ENCODE measurements at places on chromosomes 6 and 20.

GRCh38 chr20:3705491-3705969 lies 6.9 kb downstream of the SIGLEC1 start:
- DNase-seq, result no peak

- no peak for DNase-seq
Measured at GRCh38 chr20:6693178-6693807, 74.2 kb upstream of the BMP2 start.

GRCh38 chr6:157741321-157741947 lies 81.6 kb upstream of the SNX9 start:
- DNase-seq, result no peak

- no peak for DNase-seq
Measured at GRCh38 chr6:158861686-158862381, 42.7 kb upstream of the EZR start.

- DNase-seq, result no peak
Measured at GRCh38 chr6:2866171-2866846, 24.6 kb upstream of the SERPINB1 start.

- DNase-seq, result no peak
Measured at GRCh38 chr6:77548662-77549366, 85.5 kb upstream of the HTR1B start.

GRCh38 chr6:131687022-131687421 lies 14.2 kb downstream of the OR2A4 start:
- DNase-seq, result no peak

DNA sequence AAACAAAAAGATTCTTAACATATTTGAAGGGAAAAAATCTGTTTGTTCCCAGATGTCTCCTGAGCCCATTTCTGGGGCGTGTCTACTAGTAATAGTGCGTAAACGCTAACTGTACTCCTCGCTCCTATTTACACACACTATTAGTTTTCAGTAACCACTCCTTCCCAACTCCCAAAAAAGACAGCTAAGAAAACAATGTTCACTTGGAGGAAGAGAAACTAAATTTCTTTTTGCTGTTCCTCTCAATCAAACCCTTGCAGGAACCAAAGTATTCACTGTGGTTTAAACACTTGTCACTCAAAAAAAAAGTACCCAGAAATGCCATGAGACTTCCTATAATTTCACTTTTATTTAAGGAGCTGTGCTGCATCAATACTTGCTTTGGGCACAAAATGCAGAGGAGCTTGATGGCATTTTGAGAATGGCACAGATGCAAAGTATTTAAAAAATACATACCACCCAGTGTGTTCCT lies 118.2 kb downstream of the BACH2 start:
- DNase-seq, result no peak

- peak; percentile 42 for DNase-seq
Measured at GRCh38 chr20:62776692-62777527, 19.4 kb upstream of the MRGBP start.

DNA sequence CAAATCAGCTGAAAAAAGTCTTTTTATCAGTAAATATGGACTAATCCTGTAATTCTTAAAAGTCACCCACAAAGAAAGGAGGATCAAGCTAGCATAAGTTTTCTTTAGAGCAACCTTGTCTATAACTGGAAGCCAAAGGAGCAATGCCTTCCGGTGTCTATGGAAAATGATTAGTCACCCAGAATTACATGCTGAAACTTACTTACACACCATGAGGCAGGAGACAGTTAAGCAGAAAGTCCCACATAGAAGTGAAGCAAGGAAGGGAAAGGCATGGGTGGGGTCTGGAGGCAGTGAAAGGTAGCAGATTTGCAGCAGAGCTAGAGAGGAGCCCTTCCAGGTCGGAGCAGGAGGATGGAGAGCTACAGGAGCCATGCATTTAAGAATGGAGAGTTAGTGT lies 153.7 kb upstream of the RIPOR2 start:
- DNase-seq, result no peak

DNA sequence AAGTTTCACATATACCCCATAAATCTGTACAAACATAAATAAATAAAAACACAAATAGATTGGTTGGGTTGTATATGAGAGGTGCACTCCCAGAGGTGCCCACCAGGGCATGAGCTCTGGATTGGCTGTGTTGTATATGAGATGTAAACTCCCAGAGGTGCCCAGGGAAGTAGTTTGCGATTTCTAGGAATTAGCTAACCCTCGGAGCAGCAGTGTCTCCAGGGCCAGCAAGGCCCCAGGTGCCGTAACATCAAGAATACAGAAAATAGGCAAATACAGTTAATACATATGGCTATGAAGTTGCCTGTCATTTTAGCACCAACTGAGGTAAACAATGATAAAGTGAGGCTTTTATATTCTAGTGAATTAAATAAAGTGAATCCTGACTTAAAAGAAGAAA lies 5.4 kb upstream of the GINM1 start:
- DNase-seq, result peak; percentile 48

GRCh38 chr6:89787660-89788328 lies 31.8 kb downstream of the MDN1 start:
- no peak for DNase-seq

GRCh38 chr6:8948733-8949132 lies 513.4 kb upstream of the SLC35B3 start:
- DNase-seq, result no peak

DNA sequence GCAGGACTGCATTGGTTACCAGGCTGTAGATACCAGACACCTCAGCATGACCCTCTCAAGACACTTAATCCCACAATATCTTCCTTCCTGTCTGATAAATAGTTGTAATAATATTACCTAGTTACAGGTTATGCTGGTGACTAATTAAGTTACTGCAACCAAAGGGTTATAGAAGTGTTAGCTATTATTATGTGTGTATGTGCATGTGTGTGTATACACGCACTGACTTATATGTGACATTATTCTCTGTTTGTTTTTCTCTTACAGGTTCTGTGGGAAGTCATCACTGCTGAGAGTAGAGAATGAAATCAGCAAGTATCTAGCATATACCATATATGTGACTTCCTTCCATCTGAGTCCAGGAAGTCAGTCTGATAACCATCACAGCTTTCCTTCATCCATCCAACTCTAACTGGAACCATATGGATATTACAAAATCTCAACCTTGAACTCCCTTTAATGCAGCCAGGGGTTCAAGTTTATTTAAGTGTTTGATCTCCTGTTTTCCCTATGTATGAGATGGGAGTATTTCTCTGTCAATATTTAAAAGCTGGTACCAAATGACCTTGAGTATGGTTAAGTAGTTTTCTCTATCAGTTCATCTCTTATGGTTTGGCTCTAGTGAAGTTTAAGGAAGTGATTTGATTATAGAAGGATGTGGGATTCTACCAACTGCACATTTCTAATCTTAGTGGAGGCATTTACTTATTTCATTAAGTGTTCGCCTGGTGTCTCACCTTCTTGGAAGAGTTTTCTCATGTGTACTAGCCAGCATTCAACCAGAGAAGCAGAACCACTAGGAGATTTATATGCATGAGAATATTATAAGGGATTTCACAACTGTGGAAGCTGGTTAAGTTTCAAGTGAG lies 313.2 kb downstream of the HIVEP2 start:
- no peak for DNase-seq

- DNase-seq, result no peak
Measured at GRCh38 chr6:157343732-157344131, 20.4 kb upstream of the TMEM242 start.

GRCh38 chr20:46512943-46513844 lies at the start of gene ZNF334:
Gene ZNF334 (minus strand): TSS chr20:46513559. CDS start chr20:46512102, 1,457 bp downstream.
- no peak for DNase-seq

GRCh38 chr6:15357782-15358181 lies 111.9 kb downstream of the JARID2 start:
- no peak for DNase-seq

DNA sequence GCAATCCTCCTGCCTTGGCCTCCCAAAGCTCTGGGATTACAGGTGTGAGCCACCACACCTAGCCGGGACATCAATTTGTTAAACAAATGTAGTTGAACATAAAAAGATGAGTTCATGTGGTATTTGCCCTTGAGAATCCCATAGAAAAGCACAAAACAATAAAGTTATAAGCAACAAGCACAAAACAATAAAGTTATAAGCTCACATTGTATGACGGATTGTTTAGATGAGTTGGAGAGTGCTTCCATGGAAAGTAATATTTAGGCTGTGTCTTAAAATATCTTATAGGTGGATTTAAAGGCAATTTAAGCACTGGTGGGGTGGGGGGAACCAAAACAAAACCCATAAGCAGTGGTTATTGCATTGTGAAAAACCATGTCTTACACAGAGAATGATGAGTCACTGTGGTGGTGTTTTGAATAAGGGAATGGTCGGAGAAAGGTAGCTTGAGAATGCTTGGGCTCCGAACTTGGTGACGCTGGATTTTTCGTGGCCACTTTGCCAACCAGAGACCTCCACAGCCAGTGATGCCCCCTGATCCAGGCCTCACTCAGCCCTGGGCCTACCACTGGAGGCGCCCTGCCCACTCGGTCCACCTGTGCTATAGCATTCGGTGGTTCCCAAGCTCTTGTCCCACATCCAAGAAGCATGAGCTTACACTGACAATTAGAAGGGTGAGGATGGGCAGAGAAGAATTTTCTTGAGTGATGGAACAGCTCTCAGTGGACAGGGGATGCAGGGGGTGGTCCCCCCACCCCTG lies 256.0 kb downstream of the CDKAL1 start:
- no peak for DNase-seq

GRCh38 chr20:3218307-3218988 lies 9.2 kb downstream of the ITPA start:
- DNase-seq, result peak; percentile 40

DNA sequence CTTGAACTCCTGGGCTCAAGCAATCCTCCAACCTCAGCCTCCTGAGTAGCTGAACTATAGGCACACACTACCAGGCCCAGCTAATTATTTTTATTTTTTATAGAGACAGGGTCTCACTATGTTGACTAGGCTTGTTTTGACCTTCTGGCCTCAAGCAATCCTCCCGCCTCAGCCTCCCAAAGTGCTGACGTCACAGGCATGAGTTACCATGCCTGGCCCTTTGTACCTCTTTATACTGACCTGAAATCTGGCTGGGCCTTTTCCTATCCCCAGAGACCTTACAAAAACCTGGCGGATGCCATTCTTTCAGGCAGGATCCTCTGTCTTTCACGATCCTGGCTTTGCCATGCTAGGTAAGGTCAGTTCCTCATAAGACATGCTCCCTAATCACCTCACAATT lies 11.5 kb downstream of the WFDC3 start:
- DNase-seq, result no peak

DNA sequence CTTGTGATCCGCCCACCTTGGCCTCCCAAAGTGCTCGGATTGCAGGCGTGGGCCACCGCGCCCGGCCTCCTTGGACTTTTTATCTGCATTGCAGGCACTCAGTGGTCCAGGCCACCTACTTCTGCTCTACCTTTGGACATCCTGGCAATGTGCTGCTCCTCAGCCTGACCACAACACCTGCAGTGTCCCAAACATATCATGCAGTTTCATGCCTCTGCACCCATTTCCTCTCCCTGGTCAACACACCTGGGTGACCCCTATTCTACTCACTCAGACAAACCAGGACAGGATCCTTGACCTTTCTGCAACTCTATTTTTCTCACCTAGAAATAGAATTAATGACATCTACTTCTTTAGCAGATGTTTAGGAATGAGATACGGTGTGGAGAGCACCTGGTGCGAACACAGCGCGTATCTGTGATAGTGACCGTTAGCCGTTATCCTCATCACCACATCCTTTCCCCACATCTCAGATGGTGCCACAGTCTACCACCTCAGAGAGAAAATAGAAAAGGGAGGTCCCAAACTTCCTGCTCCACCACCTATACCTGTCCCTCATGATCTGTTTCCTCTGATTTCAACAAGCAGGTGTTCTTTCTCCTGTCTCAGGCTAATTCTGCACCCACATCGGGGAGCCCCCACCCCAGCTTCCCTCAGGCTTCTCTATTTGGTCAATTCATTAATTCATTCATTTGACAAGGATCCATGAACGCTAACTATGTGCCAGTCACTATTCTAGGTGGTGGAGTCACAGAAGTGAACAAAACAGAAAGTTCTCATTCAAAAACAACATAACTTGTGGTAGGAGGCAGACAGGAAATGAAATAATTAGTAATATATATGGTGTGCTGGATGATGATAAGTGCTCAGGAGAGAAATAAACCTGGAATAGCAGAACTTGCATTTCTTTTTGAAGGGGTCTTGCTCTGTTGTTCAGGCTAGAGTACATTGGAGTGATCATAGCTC lies 4.3 kb upstream of the BTN3A2 start:
- no peak for DNase-seq

DNA sequence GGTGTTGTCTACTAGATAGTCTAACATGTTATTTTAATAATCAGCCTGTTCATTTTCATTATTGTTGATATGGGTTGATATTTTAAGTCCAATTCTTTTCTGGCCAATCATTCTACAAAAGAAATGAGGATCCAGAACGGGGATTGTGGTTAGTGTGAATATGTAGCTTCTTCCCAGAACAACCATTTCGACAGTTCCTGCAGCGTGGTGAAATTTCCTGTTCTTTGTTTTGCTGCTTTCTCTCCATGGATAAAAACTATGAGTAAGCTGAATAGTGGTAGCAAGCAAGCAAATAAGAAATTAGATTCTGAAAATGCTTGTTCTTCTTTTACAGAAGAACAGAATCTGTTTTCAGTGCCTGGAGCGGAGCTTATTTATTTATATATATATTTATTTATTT lies 65.5 kb upstream of the F13A1 start:
- DNase-seq, result no peak

- DNase-seq, result no peak
Measured at GRCh38 chr20:36462440-36463211, 78.7 kb upstream of the MYL9 start.

DNA sequence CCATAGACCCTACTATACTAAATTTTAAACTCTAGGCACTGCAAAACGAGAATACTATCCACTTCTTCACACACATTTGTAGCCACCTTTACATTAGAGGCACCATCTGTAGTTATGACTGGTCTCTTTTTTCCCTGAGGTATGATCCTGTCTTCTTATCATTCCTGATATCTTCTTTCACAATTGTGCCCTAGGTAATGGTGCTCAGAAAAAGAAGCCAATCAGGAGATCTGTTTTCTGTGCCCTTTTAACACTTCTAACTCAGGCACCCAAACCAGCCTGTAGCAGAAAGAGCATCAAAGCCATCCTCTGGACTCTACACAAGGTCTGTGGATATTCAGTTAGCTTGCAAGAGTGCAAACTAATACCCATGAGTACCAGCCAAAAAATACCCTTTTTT lies 149.7 kb upstream of the SGK1 start:
- DNase-seq, result no peak

DNA sequence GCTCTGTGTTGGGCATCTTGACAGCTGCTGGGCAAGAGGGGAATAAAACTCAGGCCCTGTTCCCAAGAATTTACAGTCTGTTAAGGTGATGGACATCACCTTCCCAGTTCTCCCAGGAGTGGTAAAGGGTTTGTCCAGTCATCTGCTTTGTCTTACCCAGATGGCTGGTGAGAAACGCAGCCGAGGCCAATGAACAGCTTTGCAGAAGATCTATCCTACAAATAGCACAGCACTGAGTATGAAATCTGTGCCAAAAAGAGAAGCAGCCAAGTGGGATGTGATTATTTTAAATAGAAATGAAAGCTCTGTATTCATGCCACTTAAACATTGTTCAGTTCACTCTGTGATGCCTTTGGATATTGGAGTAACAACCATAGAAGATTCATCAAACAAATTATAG lies 132.7 kb upstream of the SLC22A16 start:
- DNase-seq, result no peak
